ENCODE measurements at places on chromosomes 16 and 17.

DNA sequence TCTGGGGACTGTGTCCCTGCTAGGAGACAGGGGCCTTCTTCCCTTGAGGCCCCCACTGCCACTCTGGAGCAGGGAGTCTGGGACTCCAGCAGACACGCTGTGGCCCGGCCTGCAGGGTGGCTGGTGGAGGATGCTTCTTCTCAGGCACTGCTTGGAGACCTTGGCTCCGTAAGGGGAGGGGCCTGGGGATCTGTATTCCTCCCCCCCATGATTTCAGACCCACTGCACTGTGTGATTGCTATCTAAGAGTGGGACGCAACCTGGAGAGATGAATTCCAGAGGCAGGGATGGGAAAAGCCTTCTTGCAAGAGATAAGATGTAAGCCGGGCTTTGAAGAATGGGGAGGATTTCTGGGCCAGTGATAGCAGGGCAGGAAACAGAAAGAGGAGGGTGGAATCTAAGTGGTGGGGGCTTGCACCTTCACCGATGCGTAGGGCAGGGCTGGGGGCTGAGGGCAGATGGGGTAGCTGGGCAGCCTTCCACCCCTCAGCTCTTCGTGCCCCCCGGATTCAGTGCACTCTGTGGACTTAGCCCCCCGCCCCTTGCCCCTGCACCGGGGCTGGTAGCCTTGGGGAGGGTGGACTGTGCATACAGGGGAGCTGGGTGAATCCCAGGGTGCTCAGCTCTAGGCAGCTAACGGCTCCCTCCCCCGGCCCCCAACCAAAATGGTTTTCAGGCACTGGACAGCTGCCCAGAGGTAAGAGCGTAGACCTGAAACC is 5.2 kb upstream of the GSE1 start:
- no peak for DNase-seq

DNA sequence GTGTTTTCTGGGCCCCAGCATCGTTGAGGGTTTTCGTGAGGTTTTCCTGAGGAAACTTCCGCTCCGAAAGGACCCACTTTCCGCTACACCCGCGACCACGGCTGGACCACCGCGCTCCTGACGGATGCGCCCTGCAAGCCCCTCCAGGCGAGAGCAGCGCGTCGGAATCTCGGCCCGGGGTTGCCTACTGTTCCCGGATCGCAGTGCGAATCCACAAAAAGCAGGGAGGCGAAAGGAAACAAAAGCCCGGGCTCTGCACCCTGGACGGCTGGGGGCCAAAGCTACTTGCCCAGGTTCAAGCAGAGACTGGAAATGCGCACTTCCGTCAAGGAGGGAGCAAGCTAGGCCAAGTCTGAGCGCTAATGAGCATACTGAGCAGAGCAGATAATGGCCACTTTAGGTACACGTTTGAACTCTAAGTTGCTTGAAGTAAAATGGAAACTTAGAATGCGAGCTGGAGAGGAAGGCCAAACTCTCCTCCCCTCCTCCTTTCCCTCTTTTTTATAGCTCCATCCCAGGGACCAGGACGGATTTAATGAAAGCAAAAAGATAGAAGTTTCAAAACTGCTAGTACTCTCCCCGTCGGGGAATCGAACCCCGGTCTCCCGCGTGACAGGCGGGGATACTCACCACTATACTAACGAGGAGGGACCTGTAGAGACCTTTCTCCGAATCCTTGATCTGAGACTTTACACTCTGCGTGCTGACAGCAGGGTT is 11.4 kb upstream of the AURKB start:
- DNase-seq: peak; percentile 88

DNA sequence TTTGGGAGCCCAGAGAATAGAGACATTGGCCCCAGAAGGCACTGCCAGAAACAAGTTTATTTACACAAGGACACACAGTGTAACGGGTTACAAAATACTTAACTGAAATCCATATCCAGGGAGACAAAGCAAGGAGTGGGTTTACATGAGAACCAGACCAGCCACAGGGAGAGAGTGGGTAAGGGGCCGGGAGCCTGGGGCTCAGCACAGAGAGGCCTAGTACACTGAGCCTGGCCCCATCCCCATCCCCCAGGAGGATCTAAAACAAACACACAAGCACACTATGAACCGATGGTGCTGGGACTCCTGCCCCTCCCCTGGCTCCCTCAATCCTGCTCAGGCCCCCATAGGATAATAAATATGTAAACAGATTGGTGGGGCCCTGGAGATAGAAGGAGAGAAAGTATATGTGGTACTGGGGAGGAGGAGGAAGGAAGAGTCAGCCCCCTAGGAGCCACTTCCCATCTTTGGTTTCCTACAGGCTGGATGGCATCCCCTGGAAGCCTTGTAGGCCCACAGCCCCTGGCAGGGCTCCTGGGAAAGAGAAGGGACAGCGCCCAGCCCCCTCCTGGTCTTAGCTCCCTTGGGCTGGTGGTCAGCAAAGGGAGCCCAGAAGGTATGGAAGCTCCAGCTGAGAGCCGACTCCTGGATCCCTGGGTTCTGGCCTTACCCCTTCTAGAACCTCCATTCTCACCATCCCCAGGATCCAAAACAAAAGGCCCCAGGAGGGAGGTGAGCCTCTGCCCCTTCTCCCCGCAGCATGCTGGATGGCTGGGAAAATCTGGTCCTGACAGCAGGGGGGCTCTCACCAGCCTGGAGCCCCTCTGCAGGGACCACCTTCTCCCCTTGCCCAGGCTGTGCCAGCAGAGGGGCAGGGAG is 6.4 kb downstream of the G6PC3 start:
- DNase-seq: no peak

DNA sequence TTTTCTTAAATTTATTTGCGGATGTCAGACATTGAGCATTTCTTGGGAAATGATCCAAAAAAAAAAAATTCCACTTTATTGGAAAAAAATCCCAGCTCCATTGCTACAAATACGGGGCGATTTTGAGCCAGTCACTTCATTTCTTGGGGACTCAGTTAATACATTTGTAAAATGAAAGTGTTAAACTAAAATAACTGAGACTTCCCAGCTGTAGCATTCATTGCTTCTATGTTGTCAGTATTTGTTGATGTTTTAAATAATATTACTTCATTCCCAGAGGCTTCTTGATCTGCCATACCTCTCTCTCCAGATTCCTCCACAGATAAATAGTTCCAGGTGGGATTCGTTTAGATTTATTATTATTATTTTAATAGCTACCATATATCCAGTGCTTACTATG is 77.1 kb upstream of the HS3ST3A1 start:
- no peak for DNase-seq

DNA sequence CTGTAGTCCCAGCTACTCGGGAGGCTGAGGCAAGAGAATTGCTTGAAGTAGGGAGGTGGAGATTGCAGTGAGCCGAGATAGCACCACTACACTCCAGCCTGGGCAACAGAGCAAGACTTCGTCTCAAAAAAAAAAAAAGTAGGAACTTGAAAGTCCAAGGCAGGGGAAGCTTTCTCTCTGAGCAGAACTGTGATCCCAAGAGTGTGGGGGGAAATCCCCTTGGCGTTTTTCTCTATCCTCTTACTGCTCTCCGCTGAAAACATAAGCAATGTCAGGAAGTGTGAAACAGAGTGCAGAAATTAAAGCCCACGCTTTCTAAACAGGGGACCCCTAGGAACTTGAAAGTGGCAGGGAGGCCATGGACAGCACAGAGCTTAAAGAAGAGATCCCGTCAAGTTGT is 9.8 kb upstream of the CMTM3 start:
- no peak for DNase-seq

DNA sequence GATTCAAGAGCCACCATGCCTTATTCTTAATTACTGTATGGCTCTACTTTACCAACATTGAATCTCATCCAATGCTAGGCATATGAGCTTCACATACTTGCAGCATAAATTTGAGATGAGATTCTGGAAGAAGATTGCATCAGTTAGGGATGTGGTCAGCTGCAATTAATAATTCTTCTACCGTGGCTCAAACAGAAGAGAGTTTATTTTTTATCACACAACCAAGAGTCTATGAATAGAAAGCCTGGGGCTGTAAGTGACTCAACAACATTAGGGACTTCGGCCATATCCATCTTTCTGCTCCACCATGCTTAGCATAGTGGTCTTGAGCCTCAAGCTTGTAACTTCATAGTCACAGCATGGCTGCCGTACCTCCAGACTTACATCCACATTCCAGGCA is 179.4 kb upstream of the IRX6 start:
- no peak for DNase-seq

- DNase-seq: no peak
Measured at GRCh38 chr17:73519714-73520368, 124.4 kb downstream of the SDK2 start.

DNA sequence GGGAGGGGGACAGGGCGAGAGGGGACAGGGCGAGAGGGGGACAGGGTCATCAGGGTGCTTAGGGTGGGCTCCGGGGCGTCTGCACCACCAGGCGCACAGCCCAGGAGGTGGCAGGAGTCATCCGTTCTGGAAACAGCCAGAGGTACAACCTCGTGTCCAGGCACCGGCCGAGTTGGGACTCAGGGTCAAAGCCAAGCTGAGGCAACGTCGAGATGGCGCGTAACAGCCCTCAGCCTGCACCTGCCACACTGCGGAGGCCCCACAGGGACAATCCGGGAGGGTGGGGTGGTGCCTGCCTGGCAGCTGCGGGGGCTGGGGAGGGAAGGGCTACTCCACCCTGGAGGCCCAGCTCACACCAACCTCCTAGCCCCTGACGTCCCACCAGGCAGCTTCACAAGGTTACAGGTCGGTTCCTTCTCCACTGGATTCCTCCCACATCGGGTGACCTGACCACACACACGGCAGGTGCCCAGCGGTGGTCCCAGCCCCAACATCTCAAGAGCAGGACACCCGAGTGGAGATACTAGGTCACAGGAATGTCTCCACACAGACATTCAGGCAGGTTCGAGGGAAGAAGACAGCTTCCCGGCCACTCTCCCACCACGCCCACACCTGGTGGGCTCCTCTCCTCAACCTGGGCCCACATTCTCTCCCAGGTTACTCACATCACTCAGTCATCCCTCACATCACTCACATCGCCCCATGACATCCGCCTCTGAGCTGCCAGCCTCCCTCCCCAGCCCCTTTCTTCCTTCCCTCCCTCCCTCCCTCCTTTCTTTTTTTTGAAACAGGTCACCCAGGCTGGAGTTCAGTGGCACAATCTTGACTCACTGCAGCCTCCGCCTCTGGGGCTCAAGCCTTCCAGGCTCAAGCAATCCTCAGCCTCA is 47.3 kb downstream of the RPH3AL start:
- DNase-seq: no peak

GRCh38 chr16:65788434-65789140 is 577.9 kb upstream of the CDH5 start:
- no peak for DNase-seq

DNA sequence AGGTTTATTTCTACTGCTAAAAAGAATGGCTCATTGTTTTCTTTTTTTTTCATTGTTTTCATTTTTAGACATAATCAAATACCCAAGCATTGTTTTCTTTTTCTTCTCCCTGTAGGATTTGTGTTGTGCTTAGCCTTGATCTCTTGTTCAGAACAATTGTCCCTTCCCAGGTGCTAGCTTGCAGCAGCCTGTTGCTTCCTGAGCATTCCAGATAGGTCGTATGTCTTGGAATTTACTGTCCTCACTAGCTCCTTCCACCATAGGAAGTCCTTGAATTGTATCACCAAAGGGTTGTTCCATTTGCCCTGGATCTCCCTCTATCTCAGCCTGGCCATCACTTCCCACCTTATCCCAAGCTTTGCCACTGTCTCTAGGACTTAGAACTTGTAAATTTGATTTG is 10.0 kb upstream of the VPS4A start:
- DNase-seq: no peak

DNA sequence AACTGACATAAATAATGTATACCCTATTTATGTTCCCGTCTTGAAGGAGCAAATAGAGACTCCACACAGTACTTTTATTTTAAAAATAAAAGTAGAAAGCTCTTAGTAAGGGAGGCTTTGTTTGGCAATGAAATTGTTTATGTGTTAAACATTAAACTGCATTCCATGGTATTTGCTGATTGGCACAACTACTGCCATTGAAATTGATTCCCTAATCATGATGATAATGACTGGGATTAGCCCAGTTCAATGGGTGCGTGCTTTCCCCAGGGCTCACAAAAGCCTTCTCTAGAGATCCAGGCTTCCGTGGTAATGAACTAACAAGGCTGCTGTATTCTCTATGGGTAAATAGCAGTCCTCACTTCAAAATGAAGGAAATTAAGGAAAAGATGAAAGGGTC is 67.5 kb downstream of the GPRC5B start:
- no peak for DNase-seq

- DNase-seq: peak; percentile 92
Measured at GRCh38 chr17:36482611-36483504, 3.6 kb upstream of the ZNHIT3 start.

GRCh38 chr16:79597277-79598062 is 3.1 kb downstream of the MAF start:
- DNase-seq: no peak

DNA sequence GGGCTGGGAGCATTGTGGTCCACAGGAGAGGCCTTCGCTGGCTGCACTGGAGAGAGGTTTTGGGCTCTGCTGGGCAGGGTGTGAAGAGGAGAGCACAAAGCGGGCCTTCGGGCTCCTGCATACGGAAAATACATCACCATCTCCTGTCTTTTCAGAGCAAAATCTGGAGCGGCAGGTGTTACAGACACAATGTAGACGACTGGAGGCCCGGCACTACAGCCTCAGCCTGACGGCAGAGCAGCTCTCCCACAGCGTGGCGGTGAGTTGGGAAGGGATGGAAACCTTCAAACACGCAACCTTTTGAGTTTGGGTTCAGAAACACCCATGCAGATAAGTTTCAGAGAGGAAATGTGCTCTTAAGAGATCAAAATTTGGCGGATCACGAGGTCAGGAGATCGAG is 17.9 kb downstream of the GINS2 start:
- DNase-seq: no peak

GRCh38 chr17:41865596-41865893 is 322 bp upstream of the KLHL11 start:
- DNase-seq: no peak

GRCh38 chr17:57255182-57255775 is 1.0 kb upstream of the MSI2 start:
- no peak for DNase-seq

- DNase-seq: no peak
Measured at GRCh38 chr17:64006361-64007088, 8.4 kb downstream of the PRR29 start.

DNA sequence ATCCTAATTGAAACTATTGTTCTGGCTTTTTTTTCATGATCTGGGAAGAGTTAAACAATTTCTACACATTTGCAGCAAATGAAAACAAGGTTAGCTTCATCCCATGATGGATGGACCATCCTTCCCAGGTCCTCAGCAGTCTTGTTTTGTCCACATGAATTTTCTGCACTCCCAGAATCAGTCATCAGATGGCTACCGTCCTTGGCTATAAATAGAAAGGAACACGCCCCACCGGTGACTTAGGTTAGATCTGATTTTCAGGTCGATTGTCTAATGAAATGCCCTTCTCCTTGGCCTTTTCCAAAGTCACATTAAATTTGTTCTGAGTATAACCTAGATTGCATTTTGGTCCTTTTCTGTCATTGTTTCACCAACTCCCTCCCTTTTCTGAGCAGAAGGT is 41.4 kb upstream of the NOL11 start:
- DNase-seq: no peak

- DNase-seq: no peak
Measured at GRCh38 chr16:86245895-86246294, 264.4 kb upstream of the FOXF1 start.

- no peak for DNase-seq
Measured at GRCh38 chr16:8877894-8878522, 4.1 kb upstream of the LITAFD start.

GRCh38 chr17:48814504-48814903 is 2.5 kb downstream of the TTLL6 start:
- DNase-seq: peak; percentile 52

- DNase-seq: no peak
Measured at GRCh38 chr17:44906763-44907728, 7.8 kb upstream of the EFTUD2 start.

All from upper lobe of right lung (tissue), 1 donor.